ENCODE measurements at places on chromosomes 7 and 10.

GRCh38 chr7:157984423-157985163 lies 603.0 kb downstream of the PTPRN2 start:
- no peak for DNase-seq

DNA sequence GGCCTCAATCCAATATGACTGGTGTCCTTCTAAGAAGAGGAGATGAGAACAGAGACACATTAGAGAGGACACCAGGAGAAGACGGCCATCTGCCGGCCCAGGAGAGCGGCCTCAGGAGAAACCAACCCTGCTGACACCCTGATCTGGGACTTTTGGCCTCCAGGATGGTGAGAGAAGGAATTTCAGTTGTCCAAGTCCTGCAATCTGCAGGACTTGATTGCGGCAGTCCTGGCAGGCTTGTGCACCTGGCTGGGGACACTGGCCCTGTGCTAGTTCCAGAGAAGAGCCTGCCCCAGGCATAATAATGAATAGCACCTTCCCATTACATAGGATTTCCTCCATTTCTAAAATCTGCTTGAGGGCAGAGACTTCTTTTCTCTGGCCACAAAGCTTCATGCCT lies 409.9 kb upstream of the SHH start:
- no peak for DNase-seq

- no peak for DNase-seq
Observed at GRCh38 chr10:46311501-46311951, 24.7 kb downstream of the ANTXRL start.

DNA sequence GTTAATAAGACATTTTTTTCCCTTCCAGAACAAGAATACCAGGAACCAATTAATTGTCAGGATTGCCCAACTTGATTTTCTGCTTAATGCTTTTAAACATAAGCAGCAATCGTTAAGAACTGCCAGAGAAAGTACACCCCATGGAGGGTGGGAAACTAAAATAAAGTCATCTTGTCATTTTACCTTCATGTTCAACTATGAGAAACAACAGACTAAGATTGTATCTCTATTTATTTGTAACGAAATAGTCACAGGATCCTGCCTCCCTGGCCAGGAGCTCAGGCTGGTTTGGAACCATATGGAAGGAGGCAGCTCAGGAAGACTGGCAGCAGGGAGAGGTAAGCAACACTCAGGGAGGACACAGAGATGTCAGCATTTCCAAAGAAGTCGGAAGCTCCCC lies 129.6 kb downstream of the TNS3 start:
- DNase-seq, result no peak

DNA sequence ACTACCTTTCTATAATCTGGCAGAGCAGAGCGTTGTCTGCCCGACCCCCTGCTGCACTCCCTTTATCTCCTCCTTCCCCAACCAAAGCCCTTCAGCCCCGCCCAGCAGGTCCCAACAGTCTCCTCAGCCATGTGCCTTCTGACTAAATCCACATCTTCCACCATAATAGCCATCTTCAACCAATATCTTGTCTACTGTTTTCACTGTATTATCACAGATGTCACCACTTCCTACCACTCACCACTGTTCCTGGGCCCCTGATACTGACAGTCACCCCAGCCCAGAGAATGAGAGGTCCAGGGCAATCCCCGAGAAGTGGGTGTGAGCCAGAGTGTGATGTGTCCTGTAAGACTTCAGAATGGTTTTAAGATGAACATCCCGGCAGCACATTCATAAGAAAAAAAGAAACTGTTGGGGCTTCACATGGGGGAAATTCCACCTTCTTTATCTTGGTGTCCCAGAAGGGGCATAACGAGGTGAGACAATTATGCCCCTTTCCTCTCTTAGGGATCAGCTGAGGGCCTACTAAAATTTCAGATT lies 25.3 kb downstream of the CCDC6 start:
- DNase-seq, result no peak

- DNase-seq, result no peak
Observed at GRCh38 chr7:129095258-129095657, 40.3 kb upstream of the TNPO3 start.

- no peak for DNase-seq
Observed at GRCh38 chr10:121450247-121450646, 148.0 kb downstream of the FGFR2 start.

GRCh38 chr7:105131033-105131656 lies 117.1 kb downstream of the KMT2E start:
- no peak for DNase-seq

DNA sequence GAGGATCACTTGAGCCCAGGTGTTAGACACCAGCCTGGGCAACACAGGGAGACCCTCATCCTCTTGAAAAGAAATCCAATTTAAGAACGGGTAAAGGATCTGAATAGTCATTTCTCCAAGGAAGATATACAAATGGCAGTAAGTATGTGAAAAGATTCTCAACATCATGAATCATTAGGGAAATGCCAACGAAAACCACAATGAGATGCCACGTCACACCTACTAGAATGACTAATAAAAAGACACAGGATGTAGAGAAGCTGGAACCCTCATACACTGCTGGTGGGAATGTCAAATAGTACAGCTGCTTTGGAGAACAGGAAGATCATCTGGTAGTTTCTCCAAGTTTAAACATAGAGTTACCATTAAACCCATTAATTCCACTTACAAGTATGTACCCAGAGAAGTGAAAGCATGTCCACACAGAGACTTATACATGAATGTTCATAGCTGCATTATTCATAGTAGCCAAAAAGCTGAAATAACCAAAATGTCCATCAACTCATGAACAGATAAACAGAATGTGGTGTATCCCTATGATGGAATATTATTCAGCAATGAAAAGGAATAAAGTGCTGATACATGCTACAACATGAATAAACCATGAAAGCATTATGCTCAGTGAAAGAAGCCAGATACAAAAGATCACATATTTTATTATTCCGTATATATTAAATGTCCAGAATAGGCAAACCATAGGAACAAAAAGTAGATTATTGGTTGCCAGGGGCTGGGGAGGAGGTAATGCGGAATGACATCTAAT lies 13.1 kb upstream of the ZMIZ2 start:
- DNase-seq, result peak; percentile 98

GRCh38 chr10:123462756-123463155 lies 203.4 kb upstream of the GPR26 start:
- DNase-seq, result no peak

DNA sequence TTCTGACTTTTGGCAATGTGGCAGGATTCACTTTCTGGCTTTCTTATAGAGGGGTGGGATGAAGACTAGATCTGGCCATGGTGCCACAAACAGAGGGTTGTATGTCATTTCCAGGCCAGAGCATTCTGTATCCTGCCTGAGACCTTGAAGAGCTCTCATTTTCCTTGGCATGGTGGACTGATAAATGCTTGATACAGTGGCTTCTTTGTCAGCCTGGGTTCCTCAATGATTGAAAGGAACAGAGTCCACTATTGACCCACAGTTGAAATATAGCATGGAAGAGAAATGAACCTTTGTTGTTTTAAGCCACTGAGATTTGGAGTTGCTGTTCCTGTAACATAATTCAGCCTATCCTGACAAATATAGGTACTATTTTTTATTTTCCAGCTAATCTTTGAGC lies 462.7 kb downstream of the SUGCT start:
- no peak for DNase-seq

DNA sequence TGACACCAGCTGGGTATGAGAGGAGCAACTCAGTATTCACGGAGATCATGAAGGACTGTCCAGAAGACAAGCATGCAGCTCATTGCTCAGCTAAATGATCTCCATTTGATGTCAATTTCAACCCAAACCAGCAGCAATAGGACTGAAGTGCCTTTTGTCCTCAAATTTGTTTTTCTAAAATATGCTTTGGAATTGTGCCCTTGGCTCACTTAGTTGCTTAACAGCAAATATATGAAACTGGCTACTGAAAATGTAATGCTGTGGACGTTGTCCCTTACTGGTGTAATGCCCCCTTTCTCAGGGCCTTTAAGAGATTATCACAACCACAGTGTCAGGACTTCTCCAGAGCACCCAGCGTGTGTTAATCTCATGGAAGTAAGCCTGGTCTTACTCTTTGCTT lies 236.2 kb downstream of the SKIDA1 start:
- DNase-seq, result no peak

Data from fibroblast of skin of abdomen (primary cell).